ENCODE measurements at places on chromosomes 13 and 19.

DNA sequence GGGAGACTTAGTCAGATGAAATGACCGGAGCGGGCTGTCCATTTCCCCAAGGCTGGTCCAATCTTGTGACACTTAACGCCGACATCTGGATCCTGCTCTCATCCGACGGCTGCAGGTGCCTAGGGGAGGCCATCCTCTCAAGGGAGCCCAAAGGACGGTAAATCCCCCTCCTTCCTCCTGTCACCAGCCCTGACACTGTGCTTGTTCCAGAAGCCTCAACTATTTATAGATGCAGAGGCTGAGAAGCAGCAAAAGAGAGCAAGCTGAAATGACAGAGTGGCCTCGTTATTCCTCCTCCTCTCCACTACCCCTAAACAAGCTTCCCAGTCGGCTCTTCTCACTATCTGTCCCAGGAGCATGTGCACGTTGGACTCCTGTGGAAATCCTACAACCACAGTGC, 533.7 kb downstream of the LIG4 start:
- no peak for DNase-seq

DNA sequence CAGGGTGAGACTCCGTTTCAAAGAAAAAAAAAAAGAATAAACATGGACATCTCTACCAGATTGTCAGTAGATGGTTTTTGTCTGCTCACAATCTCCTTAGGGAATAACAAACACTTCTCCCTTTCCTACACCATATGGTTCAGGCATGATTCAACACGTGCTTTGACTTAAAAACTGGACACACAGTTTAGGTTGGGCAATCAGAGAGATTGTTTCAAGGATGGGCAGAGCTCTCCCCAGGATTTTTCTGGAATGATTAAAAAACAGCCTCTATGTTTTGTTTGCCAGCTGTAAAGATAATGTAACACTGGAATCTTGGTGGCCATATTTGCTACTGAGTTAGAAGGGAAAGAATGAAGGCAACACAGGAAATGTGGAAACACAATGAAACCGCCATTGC, 150.1 kb upstream of the TSC22D1 start:
- DNase-seq: no peak

DNA sequence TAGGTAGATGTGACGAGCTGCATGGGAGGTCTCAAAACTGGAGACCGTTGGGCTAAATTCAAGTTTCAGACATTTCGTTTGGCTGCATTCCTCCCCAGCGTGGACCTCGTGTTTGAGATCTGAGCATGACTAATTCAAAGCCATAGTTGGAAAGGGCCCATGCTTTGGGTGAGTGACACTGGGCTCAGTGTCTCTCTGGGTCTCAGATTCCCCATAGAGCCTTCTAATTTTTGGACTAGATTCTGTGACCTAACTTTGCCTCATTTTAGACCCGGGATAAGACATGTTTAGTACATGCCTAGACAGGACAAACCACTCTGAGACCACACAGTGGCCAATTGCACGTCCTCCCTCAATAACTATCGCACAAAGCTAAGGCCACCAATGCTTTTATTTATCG, 16.6 kb downstream of the CKM start:
- no peak for DNase-seq

- DNase-seq: no peak
These were observed 2.1 kb upstream of the CIRBP start for GRCh38 chr19:1266916-1267476.

DNA sequence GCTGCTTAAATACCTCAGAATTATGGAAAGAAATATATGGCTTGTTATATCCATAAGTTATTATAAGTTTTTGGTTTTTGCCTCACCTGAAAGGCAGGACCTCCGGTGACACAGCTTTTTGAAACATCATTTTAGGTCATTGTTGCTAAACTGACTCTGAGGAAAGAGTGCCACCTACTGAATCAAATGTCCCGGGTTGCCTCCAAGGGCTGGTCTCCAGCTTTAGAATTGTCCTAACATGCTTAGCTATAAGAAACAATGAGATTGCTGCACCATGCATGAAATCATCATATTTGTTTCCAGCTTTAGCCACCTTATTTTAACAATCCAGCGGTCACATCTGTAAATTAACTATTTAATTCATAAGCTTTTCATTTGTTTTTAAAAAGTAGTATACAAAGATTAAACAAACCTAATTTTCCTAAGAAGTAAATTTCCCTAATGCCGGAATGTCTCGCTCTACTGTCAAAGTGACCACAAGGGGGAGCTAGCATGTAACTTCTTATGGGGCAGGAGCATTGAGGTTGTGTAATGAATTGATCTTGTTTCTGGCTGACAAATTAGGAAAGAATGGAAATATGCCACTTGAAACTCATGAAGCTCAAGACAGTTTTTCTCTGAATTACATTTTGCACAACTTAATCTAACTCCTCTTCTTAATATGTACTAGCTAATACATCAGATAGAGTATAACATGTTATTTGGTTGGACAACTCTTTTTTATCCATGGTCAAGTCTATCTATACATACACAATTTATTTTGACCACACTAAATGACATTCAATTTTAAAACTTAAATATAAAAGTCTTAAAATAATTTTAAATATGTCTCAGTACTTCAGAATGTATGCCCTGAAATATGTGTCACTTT, 6.7 kb upstream of the PCDH17 start:
- no peak for DNase-seq

DNA sequence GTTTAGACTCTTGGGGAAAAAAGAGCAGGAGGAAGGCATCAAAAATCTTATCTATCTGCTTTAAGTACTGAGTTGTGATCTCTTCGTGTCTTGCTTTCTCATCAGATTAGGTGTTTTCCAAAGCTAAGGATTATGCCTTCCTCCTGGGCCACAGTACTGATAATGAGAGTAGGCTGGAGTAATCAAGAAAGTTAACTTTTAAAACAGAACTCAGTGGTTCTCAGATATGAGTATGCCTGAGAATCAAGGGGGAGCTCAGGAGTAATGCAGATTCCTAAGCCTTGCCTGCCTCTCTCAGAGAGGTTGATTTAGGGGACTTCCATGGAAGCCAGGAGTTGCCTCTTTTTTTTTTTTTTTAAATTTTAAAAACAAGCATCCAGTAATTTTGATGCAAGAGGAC, 23.5 kb downstream of the CDADC1 start:
- no peak for DNase-seq

GRCh38 chr13:20676213-20676612, 27.3 kb upstream of the IL17D start:
- DNase-seq: no peak

GRCh38 chr13:87311165-87311564, 360.0 kb upstream of the SLITRK5 start:
- DNase-seq: no peak

DNA sequence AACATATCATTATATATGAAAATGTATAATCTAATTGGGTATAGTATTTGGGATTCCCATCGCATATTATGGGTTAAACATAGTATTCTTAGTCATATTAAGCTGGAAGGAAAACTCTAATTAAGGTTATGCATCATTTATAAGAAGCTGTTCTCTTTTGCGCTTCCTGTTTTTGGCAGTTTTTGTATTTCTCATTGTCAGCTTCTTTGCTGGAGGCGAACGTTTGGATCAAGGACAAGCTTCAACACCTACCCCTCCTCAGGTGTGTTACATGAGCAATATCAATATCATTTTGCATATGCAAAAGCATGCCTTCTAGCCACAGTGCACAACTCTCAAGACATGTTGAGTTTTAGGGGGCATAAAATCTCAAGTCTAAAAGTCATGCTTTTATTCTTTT, 439.8 kb downstream of the TDRD3 start:
- no peak for DNase-seq

GRCh38 chr13:23743278-23744076, 145.7 kb downstream of the MIPEP start:
- no peak for DNase-seq

DNA sequence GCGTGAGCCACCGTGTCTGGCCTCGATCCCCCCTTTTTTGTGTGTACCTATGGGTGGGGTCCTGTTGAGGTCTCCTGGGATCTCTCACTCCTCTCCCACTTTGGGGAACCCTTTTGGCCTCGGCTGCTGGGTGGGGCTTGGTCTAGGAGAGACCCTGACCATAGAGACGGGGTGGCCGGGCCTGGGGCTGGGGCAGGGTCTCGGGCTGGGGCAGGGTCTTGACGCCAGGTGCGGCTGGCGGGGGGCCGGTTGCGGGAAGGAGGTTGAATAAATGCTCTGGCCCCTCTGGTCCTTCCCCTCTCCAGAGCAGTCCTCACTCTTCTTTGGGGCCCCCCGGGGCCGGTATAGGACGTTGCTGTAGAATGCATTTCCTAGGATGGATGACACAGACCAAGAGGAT, 9.7 kb downstream of the TMIGD2 start:
- DNase-seq: no peak

- peak; percentile 93 for DNase-seq
These were observed 41.6 kb upstream of the ZNF730 start for GRCh38 chr19:23075031-23075733.

DNA sequence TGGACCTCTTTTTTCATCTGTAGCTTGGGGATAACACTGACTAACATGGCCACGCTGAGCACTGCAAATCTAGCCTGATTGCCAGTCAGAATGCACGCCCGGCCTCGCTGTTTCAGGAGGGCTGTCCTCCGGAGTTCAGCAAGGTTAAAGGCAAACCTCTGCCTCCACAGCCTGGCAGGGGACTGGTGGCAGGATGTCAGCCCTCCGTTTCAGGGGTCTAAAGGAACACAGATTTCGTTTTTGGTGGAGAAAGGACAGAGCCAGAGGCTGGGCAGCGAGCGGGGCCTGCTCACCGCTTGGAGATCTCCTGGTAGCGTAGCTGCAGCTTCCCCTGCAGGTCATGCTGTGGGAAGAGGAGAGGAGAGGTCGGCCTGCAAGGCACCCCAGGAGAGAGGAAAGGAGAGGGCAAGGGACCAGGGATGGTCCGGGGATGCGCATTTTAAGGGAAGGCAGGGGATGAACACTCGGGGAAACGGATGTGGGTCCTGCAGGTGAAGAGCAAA, 560 bp downstream of the NDUFA7 start:
- no peak for DNase-seq

GRCh38 chr19:30029721-30030510, 87.9 kb downstream of the URI1 start:
- no peak for DNase-seq

DNA sequence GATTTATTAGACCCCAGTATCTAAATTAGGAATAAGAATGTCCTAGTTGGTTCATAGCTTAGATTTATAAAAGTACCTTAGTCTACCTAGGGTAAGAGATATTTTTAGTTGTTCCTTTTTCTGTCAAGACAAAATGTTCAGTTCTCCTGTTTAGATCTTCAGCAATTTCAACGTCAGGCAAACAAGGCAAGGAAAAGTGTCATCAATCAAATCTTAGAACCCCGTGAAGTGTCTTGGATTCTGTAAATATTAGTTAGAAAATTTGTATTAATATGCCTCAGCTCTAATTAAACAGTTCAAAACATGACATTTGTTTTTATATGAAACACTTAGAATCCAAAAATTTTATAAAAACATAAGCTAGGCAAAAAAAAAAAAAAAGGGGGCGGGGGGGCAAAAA, 296.6 kb downstream of the PCDH9 start:
- no peak for DNase-seq

GRCh38 chr13:111047326-111047725, 67.8 kb upstream of the ARHGEF7 start:
- DNase-seq: no peak

GRCh38 chr13:73394066-73394465, 335.3 kb downstream of the KLF5 start:
- DNase-seq: no peak
